Nephron progenitor cell (in vitro differentiated cells): ENCODE measurements at places on chromosomes 12 and 14.

DNA sequence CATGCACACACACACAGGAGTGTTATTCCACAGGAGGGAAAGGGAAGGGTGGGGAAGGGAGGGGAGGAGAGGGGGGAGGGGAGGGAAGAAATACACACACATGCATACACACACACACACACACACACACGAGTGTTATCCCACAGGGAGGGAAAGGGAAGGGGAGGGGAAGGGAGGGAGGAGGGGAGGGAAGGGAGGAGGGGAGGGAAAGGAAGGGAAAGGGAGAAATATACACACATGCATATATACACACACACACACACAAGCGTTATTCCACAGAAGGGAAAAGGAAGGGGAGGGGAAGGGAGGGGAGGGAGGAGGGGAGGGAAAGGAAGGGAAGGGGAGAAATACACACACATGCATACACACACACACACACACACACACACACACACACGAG, 19.6 kb upstream of the FBRSL1 start:
- no peak for DNase-seq

- no peak for DNase-seq
These were observed 174.0 kb downstream of the ASCL4 start for GRCh38 chr12:107948391-107948945.

DNA sequence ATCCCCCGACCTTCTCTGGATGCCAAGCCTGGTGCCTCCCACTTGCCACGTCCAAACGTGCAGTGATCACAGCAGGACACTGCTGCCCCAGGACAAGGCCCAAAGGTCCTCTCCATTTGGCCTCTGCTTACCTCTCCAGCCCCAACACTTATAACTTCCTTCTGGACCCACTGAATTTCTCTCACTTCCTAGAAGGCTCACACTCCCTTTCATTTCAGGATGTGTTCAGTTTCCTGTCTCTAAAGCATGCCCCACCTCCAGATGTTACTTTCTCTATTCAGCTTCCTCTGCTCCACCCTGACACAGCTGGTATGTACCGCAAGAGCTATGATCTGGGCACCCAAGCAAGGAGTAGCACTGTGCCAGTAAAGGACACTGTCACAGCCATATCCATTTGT, 33.0 kb downstream of the CDKL1 start:
- no peak for DNase-seq

- no peak for DNase-seq
These were observed 100.7 kb downstream of the LRRK2 start for GRCh38 chr12:40325349-40325960.

- DNase-seq, result no peak
These were observed 377.1 kb upstream of the FAR2 start for GRCh38 chr12:28771968-28772367.

DNA sequence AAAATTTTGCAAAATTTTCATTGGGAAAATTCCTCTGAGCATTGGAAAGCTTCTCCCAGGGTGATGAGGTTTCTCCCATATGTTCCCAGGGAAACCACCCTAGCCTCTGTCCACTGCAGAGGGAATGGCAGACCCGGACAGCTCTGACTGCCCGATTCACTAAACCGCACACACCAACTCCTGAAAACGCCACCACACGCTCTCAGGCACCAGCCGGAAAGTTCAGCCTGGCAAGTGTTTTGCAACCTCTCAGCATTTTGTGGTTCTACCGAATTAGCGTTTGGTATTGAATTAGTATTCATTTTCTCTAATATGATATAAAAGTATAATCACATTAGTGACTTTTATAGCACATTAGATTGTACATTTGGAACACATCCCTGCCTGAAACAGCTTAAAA, 213.4 kb downstream of the PHETA1 start:
- no peak for DNase-seq

DNA sequence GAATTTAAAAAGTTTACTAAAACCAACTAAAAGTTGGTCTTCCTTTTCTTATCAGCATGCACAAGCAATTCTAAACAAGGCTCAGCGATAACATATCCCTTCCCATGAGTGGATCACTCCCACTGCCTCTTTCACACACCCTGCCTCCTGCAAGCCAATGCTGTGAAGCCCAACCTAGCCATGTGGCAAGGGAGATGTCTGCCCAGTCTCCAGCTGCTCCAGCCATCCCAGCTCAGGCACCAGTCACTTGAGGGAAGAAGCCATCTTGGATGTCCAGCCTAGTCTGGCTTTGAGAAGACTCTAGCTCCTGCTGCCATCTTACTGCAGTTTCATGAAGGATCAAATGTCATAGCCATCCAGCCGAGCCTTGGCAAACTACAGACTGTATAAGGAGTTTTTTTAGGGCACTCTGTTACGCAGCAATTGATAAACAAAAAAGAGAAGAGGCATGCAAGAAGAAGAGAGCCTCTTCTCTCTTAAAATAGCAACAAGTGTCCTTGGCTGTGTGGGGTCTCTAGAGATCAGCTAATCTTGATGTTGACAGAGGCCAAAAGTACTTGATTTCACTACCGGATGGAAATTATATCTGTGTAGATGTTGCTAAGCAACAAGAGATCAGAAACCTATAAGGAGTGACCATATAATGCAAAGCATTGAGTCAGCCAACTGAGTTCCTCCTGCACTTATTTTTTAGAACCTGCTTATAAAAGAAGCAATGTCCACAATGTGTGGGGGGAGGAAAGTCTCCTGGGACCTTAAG, 108.9 kb downstream of the PTCSC3 start:
- DNase-seq, result no peak

DNA sequence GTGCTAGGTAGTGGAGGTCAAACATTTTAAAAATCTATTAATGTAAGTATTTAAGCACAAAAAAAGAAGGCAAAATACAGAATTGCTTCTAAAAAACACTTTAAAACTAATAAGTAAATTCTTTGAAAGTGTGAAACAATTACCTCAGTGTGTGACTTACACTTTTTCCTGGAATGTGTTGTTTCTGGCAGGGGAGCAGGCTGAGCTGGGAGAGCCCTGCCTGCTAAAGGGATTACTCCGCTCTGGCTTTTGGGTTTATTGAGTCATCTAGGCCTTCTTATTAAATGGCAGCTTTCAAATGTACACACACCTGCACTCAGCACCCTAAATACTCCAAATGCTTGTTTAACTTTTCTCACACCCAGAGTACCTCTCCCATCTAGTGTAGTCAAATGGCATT, 279.8 kb downstream of the AKAP6 start:
- DNase-seq, result no peak

- no peak for DNase-seq
These were observed 135.1 kb downstream of the TMEM30B start for GRCh38 chr14:61145903-61146481.

DNA sequence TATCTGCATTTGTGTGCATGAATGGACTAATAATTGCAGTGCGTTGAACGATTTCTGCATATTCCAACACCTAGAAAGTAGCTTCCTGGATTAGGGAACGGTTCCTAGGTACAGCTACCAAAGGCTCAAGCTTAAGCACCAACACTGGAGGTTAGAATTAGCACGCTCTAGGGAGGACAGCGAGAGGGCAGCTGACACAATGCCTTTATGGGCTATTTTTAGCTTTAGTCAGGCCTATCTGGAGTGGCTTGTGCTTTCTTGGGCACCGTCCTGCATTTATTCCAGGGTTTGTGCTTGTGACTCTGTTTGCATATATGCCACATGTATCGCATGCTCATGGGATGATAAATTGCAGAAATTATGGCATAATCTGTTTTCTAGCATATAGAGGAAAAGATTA, 13.7 kb downstream of the ETV6 start:
- DNase-seq, result no peak

GRCh38 chr14:90981636-90982035, 78.8 kb downstream of the RPS6KA5 start:
- no peak for DNase-seq

- no peak for DNase-seq
These were observed 79.5 kb downstream of the SINHCAF start for GRCh38 chr12:31246470-31246850.

DNA sequence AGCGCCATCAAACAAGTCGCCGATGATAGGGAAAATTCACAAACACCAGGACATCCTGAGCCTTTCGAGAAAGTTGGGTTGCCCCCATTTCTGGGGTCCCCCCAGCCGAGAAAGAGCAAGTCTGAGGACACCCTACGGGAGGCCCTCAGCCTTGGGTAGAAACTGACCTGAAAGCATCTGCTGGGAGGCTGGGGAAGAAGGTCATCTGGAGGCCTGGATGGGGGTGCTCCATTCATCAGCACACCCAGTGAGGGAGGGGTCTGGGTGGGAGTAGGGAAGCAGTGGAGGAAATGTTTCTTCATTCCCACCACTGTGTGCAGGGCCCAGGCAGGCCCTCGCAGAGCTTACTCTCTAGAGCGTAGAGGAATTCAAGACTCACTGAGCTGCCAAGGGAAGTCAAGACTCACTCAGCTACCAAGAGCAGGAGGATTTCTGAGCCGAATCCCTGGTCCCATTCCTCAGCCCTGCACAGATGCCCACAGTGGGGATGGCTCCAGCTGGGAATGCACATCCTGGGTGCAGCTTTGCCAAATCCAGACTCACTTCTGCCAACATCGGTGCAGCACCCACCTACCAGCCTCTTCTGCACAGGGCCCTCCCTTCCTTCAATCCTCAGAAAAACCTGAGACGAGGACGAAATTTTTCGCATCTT, 38.1 kb downstream of the DIO3 start:
- no peak for DNase-seq

DNA sequence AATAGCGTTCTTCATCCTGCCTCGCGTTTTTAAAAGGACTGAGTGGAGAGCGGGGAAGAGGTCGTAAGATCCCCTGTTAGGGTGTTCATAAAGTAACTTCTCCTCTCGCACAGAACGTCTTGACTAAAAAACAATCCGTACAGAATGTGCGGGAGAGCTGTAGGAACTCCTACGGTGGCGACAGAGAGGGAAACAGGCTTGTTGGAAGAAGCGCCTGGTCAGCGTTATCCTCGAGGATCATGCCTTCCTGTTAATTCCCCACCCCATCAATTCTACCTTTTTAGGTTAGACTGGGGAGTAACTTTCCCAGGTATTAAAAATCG, 399 bp upstream of the WASHC4 start:
- DNase-seq, result no peak

GRCh38 chr12:63898764-63899337, 54.4 kb downstream of the SRGAP1 start:
- no peak for DNase-seq

GRCh38 chr12:109714141-109714912, 702 bp downstream of the FAM222A start:
- peak; percentile 83 for DNase-seq

- DNase-seq, result no peak
These were observed 6.6 kb downstream of the POMT2 start for GRCh38 chr14:77314043-77314442.

DNA sequence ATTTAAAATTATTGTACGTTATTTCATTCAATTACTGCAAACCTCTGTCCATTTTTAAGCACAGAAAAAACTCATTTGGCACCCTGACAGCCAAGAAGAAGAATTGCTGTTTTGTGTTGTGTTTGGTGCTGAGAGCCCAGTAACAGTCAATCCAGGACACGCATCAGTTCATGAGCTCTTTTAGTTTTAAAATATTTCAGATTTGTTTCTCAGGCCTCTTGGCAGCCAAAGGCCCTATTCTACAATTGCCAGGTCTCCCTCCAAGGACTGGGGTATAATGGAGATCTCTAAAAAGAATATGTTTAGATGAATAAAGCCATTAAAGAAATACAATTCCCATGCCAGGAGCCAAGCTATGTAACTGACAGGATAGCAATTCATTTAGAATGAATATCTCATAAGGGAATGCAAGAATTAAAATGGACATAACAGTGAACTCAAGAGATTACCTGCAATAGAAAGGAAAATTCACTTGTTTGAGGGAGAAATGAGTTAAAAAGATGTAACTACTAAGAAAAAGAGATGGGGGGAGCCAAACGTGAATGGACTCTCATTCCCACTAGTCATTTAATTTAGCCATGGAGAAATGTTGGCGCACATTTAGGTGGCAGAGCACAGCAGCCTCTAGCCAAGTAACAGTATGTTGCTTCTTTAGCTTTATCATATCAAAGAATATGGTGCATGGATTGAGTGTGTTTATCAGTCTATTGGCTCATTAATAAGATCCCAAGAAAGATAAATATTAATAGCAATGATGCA, 140.6 kb upstream of the PELI2 start:
- no peak for DNase-seq

GRCh38 chr12:22473212-22473611, 71.1 kb downstream of the C2CD5 start:
- no peak for DNase-seq

DNA sequence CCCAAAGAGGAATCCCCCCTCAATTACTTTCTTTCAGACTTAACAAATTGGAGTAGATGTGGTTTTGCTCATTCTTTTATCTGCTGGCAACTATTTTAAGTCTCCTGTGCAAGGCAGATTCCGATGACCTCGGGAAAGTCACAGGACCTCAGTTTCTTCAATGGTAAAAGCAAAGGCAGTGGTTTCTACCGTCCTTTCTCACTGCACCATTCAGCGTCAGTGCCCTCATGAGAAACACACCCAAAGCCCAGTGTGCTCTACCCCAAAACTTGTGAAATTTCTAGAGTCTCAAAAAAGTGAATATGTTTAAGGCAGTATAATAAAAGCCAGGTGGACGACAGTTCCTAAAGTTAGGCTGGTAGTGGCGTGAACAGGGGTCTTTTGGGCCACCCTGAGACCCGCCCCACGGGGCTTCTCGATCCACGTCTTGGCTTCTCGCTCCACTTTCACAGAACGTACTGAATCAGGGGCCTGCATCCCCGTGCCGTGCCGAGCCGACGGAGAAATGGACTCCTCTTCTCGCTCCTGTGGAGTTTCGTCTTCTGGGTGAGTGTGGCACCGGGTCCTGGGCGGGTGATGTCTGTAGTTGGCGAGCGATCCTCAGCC, 1.3 kb upstream of the ARHGAP5 start:
- no peak for DNase-seq

- peak; percentile 60 for DNase-seq
These were observed 52.0 kb upstream of the RNU6-8 start for GRCh38 chr14:32254952-32255679.

DNA sequence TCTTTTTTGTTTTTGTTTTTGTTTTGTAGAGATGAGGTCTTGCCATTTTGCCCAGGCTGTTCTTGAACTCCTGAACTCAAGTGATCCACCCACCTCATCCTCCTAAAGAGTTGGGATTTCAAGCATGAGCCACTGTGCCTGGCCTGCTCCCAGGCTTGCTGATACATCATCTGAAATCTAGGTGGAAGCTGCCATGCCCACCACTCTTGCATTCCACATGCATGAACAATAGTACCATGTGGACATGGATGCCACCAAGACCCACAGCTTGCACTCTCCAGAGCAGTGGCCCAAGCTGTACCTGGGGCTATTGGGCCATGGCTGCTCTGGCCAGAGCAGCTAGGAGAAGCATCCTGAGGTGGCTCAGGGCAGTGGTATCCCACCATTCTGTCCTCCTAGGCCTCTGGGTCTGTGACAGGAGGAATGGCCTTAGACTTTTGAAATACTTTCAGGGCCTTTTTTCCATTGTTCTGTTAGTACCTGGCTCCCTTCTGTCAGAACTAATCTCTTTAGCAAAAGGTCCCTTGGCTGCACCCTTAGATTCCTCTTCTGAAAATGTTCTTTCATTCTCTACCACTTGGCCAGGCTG, 13.7 kb downstream of the FLVCR2 start:
- DNase-seq, result no peak

DNA sequence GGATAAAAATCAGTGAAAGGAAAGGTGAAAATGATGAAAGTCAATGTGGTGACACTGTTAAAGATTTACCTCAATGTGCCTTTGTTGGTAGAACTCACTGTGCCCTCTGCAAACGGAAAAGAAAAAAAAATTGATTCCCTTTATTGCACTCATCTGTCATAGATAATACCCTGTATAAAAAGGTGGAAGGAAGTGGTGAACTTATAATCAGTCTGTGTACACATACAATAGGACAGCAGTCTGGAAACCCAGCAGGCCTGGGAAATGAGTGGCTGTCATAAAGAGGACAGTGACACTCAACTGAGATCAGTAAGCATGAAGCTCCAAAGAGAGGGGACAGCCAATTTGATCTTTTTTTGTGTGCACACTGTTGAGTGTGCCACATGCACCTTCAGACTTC, 364.7 kb downstream of the NOVA1 start:
- DNase-seq, result no peak
